ENCODE measurements at places on chromosomes 6 and 20. TPM values are rescaled to one million over a fixed set of nuclear protein-coding genes. Genes with fewer than 3 reads are reported as not detected.

Gene PPP1R3G
- 3.2 TPM for total RNA-seq

Gene BTN1A1
- not detected for total RNA-seq

Gene SLC22A16
- not detected for total RNA-seq

Gene OOEP
- total RNA-seq: not detected

Gene HLA-DOB
- 0.29 TPM for total RNA-seq

Gene MAK
- total RNA-seq: 0.11 TPM

Gene MAN1A1
- 19.0 TPM for total RNA-seq

Gene GNRH2
- total RNA-seq: not detected

Gene HCRTR2
- total RNA-seq: not detected

Gene PRL
- total RNA-seq: not detected

Gene MEI4
- not detected for total RNA-seq

Gene SNHG17
- 62.0 TPM for total RNA-seq

Gene TSPO2
- not detected for total RNA-seq

Gene ASF1A
- 25.0 TPM for total RNA-seq

Gene DLK2
- total RNA-seq: 1.4 TPM

Gene HUS1B
- 4.2 TPM for total RNA-seq

Gene FAM229B
- 2.8 TPM for total RNA-seq

Gene KIF6
- not detected for total RNA-seq

Gene NDUFAF5
- total RNA-seq: 23.3 TPM

Gene BACH2
- total RNA-seq: 7.0 TPM

Gene SOX18
- 1.1 TPM for total RNA-seq

Gene CDH4
- not detected for total RNA-seq

Gene ACOT13
- total RNA-seq: 17.9 TPM

Gene BPIFA1
- not detected for total RNA-seq

Gene EYS
- total RNA-seq: 0.07 TPM

Gene UBD
- total RNA-seq: not detected

Gene CD109
- total RNA-seq: 16.8 TPM

Gene OLIG3
- total RNA-seq: not detected

Gene PLEKHG1
- total RNA-seq: 1.3 TPM

Gene IER3
- 1,198 TPM for total RNA-seq

Gene PARD6B
- 3.7 TPM for total RNA-seq

Gene PPP1R14C
- 3.0 TPM for total RNA-seq

Gene TMEM244
- total RNA-seq: not detected

Gene VSTM2L
- 45.8 TPM for total RNA-seq

Gene ZNF311
- 0.40 TPM for total RNA-seq

Gene CST5
- total RNA-seq: not detected

Gene BNIP5
- total RNA-seq: not detected

Gene LINC00237
- total RNA-seq: not detected

Measured in PC-3 (cell line).